Bronchial smooth muscle cell (primary cell): ENCODE measurements at places on chromosomes 2 and 18. TPM values are rescaled to one million over a fixed set of nuclear protein-coding genes. Genes with fewer than 3 reads are reported as not detected.

KLHL14 gene
- total RNA-seq = not detected in 2 replicates

GAL3ST2 gene
- 0.09 and 0.16 TPM in 2 replicates for total RNA-seq

BIN1 gene
- 90.5 and 151 TPM in 2 replicates for total RNA-seq

POTEE gene
- not detected in 2 replicates for total RNA-seq
